ENCODE measurements at places on chromosomes 7 and 10.

- no peak for DNase-seq
Observed at GRCh38 chr10:85661123-85661522, 705.5 kb downstream of the GRID1 start.

- DNase-seq: no peak
Observed at GRCh38 chr7:158098125-158099030, 489.2 kb downstream of the PTPRN2 start.

DNA sequence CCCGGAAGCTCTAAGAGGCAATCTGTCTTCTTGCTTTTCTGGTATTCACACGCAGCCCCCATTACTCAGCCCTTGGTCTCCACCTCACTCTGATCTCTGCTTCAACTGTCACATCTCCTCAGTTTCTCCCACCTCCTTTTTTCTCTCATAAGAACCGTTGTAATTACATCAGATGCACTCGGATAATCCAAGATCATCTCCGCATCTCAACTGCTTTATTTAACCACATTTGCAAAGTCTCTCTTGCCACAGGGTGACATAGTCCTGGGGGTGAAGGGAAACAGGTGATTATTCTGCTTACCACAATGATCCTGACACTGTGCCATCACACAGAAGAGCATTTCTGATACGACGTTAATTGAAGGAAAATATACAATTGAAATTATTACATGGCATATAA is 79.9 kb downstream of the HACD1 start:
- DNase-seq: no peak

GRCh38 chr10:106992055-106992454 is 172.5 kb downstream of the SORCS1 start:
- no peak for DNase-seq

- DNase-seq: no peak
Observed at GRCh38 chr10:69772933-69773704, 28.6 kb upstream of the COL13A1 start.

GRCh38 chr10:58781873-58782488 is 269.3 kb downstream of the BICC1 start:
- no peak for DNase-seq

- DNase-seq: no peak
Observed at GRCh38 chr10:31095677-31096560, 64.3 kb upstream of the ZNF438 start.

- DNase-seq: no peak
Observed at GRCh38 chr7:6386779-6387178, 61.0 kb downstream of the DAGLB start.

- DNase-seq: no peak
Observed at GRCh38 chr10:114271075-114271778, 32.2 kb downstream of the VWA2 start.

GRCh38 chr7:142807855-142808460 is 37.2 kb downstream of the PRSS2 start:
- DNase-seq: no peak

DNA sequence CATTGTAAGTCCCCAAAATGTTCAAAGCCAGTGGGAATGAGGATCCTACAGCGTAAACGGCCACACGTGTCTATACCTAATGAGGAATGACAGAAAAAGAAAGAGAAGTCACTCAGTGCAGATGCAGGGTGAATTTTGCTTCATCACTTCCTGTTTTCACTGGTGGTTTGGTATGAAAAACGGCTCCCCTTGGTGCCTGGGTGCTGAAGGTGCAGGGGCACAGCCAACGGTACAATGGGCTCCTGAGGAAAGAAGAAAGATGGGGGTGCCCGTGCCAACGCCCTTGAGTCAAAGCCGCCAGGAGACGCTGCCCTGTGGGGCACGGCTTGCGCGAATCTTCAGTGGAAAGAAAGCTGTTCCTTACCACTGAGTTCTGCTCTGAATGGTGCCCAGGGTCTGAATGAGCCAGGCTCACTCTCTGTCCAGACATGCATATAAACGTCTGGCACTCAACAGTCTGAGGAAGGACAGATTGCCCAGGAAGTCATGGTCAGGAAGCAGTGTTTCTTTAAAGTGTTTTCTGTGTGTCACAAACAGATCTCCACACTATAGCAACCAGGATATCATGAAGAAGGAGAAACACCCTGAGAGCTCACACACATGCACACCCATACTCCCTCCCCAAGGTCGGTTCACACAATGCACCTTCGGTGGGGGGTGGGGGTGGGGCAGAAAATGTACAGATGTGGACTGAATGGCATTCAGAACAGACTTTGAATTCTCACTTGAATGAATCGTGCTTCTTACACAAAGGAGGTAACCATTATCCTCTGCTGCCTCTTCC is 105.8 kb downstream of the ELMO1 start:
- peak; percentile 36 for DNase-seq

- no peak for DNase-seq
Observed at GRCh38 chr10:125012851-125013528, 71.1 kb downstream of the ZRANB1 start.

DNA sequence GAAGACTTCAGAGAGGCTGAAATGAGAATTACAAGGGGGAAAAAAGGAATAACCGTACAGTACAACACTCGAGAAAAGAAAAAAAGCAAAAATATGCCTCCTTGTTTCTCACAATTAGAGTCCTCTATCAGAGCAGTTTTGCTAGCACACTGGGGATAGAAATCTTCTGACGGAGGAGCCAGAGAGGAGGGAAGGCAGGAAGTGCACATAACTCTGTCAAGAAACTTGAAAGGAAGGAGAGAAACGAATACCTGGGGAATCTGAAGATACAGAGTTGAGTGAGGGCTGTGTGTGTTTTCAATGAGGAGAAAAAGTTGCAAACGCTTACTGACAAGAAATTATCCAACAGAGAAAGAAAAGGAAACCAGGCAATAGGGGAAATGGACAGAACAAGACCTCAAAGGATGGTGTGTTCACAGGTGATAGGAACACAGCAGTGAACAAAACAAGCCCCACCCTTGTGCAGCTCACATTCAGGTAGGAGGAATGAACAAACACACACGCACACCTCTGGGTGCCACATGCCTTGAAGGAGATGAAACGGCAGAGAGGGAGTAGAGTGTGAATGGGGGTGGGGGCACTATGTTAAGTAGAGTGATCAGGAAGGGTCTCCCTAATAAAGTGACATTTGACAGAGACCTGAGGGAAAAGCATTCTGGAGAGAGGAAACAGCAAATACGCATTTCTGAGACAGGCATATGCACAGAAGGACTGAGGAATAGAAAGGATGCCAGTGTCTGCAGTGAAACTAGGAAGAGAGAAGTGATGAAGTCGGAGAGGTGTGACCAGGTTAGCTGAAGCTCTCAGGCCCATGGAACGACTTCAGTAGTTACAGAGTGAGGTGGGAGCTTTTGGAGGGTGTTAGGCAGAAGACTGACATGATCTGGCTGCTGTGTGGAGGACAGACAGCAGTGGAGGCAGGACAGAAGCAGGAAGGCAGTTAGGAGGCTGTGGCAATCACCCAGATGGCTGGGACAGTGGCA is 46.7 kb upstream of the SPOCK2 start:
- no peak for DNase-seq

DNA sequence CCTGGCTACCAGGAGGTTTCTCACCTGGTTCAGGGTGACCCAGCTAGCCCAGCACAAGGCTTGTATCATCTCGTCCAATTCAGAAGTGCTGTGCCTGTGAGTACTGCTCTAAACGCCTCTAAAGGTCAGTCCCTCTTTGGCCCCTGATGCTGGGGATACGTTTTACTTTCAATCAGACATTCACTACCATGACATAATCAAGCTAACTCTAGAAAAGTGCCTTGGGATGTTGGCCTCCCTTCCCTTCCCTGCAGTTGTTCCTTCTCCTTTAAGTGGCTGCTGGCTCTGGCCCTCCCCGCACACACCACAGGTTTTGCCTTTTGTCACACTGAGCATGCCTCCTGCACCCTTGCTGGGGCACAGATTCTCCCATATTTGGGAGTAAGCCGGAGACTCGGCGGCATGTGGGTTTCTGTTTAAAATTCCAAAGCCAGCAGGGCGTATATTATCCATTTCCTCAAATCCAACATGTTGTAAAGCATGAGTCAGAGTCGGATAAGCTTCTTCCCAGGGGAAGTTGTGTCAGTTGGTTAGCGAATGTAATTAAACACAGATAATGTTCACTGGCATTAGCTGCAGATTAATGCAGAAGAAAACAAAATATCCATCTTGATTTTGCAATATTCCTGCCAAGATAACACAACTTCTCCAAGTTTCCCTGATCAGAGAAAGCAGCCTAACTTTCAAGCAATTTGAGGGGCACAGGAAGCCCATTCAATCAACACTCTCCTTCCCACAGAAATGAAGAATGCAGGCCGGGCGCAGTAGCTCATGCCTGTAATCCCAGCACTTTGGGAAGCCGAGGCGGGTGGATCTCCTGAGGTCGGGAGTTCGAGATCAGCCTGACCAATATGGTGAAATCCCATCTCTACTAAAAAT is 31.8 kb upstream of the VCL start:
- no peak for DNase-seq

- DNase-seq: no peak
Observed at GRCh38 chr10:25405871-25406270, 231.1 kb downstream of the GPR158 start.

DNA sequence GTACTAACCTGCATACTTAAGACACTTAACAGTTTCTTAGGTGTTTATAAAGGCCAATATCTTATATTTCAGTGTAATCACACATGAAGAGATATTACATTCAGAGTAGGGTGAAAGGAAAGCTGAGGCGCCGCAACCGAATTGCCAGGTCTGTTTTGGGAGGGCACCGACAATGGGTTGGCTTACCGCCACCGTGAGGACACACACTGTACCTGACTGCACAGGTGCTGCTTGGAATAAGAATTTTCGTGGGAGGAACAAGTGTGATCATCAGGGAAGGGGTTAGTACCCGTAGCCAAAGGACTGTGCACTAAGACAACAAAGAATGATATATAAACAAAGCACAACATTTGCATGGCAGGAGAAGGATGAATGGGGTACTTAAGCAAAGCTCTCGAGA is 591.8 kb downstream of the SUGCT start:
- DNase-seq: no peak

DNA sequence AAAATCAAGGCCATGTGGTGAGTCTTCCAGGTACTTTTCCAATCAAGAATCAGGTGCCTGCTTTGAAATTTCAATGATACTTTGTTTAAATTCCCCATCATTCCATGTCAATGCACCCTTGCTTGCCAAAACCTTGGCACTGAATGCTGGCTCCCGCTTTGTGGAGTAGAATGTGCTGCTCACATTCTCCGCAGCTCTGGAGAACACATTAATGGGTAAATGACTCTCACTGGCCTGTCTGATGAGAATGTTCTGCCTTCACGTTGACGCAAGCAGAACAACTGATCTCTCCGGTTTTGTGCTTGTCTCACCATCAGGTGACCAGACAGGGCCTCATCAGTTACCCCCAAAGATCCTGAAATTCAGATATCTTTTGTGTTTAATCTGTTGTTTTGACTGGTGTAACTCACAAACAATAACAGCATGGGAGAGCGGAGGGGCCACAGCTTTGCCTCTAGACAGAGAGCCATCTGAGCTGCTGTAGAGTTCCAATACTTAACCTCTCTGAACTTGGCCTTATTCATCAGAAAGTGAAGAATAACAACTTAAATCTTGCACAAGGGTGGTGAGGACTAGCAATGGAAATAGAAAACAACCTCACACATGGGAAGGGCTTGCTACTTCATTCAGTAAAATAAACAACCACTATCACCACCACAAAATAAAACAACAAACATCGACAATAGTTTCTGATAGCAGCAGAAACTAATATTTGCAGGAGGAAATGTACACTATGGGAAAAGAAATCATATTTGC is 276.9 kb upstream of the IGFBP3 start:
- DNase-seq: no peak

- DNase-seq: no peak
Observed at GRCh38 chr10:116826803-116827202, 22.5 kb upstream of the ENO4 start.

GRCh38 chr7:127968547-127968946 is 62.7 kb downstream of the LRRC4 start:
- DNase-seq: no peak

DNA sequence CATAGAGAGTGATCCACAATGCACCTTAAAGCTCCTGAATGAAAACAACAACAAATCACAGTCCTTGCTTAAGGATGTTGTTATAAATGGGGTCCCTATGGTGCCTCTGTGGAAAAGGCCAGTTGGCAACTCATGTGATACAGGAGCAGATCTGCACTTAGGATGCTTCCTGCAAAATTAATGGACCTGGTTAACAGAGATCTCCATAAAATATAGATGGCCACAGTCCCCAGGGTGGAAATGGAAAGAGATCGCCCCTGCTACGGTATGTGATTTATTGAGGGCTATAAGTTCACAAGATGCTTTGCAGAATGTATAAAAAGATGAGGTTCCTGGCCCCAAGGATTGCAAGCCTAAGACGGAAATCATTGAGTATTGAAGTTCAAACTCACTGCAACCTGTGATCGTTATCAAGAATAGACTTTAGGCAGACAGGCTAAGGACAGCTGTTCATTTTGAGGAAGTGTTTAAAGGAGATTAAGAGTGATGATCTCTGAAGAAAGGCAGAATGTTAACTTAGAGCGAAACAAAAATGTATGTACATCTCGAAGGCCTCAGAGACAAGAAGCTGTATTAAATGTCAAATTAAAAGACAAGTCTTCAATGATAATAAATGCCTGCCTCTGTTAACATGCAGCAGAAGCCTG is 174.1 kb upstream of the PLPP4 start:
- no peak for DNase-seq

DNA sequence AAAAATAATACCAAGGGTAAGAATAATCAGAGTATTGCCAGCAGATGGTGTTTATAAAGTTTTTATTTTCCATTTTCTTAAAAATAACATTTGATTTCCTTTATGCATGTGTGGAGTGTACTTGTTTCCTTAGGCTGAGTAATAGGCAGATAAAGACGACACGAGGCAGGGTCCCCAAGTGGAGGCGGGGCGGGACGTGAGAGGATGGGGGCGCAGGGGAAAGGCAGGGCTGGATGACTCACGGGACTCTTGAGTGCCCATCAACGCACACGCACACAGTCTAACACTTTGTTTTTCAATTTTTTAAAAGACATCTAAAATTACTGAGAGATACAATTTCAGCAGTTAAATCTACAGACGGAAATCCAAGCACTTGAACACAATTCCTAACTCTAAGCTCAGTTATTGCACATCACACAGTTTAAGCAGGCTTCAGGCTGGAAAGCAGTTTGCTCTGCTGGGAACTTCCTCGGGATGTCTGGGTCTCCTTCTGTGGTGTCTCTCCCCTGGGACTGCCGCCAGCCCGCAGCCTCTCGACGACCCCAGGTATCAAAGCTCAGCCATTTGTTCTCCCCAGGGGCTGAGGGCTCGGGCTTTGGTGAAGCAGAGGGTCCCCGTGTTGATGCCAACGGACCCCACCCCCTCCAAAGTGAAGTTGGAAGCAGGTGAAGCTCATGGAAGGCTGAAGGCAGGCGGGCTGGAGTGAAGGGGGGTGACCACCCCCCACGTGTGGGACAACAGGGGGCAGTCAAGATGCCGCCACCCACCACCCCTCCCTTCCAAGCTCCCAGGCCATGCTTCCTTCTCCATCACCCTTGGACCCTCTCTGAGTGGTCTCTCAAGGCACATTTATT is 29.1 kb downstream of the SPOCK2 start:
- DNase-seq: no peak
